ENCODE measurements at places on chromosomes 2 and 18. TPM values are rescaled to one million over a fixed set of nuclear protein-coding genes. Genes with fewer than 3 reads are reported as not detected.

- no peaks in the 10 kb centered on the region for H3K27me3 ChIP-seq
- H3K27ac ChIP-seq: no peak overlapping the region
- H3K4me3 ChIP-seq: no peak overlapping the region
These were observed 165.3 kb downstream of the ARL4C start for GRCh38 chr2:234331566-234331965.

DNA sequence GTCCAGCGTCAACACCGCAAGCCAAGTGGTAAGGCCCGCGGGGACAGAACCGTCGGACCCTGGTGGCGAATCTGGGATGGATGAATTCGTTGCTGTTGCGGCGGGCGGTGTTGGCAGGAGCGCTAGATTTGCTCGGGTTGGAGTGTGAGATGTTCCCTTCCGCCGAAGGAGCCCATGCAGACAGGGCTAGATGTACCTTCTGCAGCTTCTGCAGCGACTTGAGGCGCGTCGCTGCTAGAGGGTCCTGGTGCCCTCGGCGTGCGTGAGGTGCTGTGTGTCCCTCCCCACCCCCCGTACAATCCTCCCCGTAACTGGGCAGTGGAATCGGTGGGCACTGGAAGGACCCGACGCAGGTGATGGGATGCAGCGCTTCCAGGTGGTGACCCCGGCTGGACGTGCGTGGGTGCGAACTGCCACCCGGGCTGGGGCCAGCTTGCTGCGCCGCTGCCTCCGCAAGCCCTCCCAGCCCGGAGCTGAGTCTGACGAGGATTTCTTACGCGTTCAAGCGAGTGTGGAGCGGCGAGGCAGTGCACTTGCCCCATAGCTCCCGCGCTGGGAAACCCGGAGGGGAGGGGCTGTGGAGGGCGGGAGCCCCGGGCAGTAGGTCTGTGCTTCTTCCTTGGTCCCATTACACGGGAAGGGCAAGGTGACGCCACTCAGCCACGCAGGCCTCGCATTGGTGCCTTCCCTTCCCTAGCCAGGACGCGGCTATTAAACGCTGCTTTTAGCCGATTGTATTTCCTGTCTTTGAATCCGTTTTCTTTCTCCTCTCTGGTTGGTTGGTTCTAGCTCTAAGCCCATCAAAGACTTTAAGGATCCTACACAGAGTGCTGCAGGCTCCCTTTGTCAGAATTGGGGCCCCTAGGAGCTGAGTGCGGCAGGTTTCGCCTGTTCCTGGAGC, 34.2 kb downstream of the CHRNA1 start:
- H3K27ac ChIP-seq: peak overlapping the region; percentile 68
- no peaks in the 10 kb centered on the region for H3K36me3 ChIP-seq
- peak; percentile 77 for DNase-seq
- peak overlapping the region; percentile 81 for H3K4me3 ChIP-seq
- peaks cover 27% of the 10 kb centered on the region for H3K4me1 ChIP-seq

GRCh38 chr2:209141142-209141541, 282.7 kb upstream of the MAP2 start:
- no peak for DNase-seq
- H3K36me3 ChIP-seq: no peaks in the 10 kb centered on the region
- H3K27ac ChIP-seq: no peak overlapping the region
- no peak overlapping the region for H3K4me3 ChIP-seq
- H3K4me1 ChIP-seq: no peaks in the 10 kb centered on the region
- H3K27me3 ChIP-seq: no peaks in the 10 kb centered on the region

- no peaks in the 10 kb centered on the region for H3K36me3 ChIP-seq
- H3K27me3 ChIP-seq: no peaks in the 10 kb centered on the region
- no peak overlapping the region for H3K27ac ChIP-seq
- H3K4me1 ChIP-seq: no peaks in the 10 kb centered on the region
- no peak overlapping the region for H3K4me3 ChIP-seq
These were observed 1.6 kb upstream of the SFTPB start for GRCh38 chr2:85669549-85669948.

DNA sequence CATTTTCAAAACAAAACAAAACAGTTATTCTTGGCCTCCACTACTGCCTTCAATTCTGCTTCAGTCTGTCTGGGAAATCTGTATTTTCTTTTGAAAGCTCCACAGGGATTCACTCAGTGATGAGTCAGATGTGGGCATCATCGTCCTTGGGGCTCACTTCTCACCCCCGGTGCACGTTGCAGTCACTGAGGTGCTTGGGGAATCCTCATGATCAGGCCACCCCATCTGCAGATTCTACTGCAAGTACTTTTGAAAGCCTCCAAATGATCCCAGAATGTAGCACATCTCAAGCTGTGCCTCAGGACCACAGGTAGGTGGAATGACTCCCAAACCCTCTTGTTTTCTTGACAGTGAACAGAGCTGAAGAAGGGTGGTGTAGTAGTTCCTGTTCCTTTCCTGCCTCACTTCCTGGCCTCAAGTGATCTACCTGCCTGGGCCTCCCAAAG, 34.3 kb downstream of the LPIN2 start:
- no peak for DNase-seq
- peak overlapping the region; percentile 88 for H3K27ac ChIP-seq
- H3K4me3 ChIP-seq: peak overlapping the region; percentile 52
- H3K36me3 ChIP-seq: peaks cover 44% of the 10 kb centered on the region

- peaks cover 33% of the 10 kb centered on the region for H3K27me3 ChIP-seq
- H3K4me3 ChIP-seq: peak overlapping the region; percentile 74
- DNase-seq: peak; percentile 18
- H3K27ac ChIP-seq: no peak overlapping the region
These were observed 75.6 kb upstream of the UXS1 start for GRCh38 chr2:106269591-106270291.

DNA sequence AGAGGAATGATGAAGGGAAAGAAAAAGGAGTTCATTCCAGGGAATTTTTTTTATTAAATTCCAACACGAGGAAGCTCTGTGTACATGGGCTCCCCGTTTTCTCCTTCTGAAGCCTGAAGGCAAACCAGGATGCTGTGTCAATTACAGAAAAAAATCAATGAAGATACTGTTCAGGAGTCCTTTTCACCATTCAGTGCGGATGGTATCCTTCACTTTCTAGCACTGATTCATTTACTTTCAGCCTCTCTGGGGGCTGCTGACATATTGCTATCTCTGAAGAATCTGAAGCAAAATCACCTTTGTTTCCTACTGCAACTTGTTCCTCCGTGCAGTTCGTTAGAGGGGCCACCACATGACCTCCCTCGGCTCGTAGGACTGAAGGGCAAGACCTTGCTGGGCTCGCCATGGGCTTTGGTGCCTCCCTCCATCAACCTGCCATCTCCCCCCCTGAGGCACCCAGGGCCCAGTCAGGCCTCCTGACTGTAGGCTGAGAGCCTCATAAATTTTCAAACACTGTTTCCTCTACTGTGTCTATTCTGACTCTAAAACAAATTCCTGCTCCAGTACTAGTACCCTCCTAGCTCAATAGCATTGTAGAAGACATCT, 25.5 kb upstream of the ST8SIA3 start:
- no peak overlapping the region for H3K27ac ChIP-seq
- H3K27me3 ChIP-seq: no peaks in the 10 kb centered on the region
- H3K36me3 ChIP-seq: no peaks in the 10 kb centered on the region
- no peak for DNase-seq

GRCh38 chr18:8602040-8602439, 7.2 kb upstream of the RAB12 start:
- no peaks in the 10 kb centered on the region for H3K36me3 ChIP-seq
- no peak overlapping the region for H3K4me3 ChIP-seq

- H3K4me1 ChIP-seq: peaks cover 17% of the 10 kb centered on the region
- peaks cover 3% of the 10 kb centered on the region for H3K27me3 ChIP-seq
- H3K36me3 ChIP-seq: no peaks in the 10 kb centered on the region
- DNase-seq: no peak
- H3K27ac ChIP-seq: no peak overlapping the region
These were observed 1.2 kb downstream of the ANKRD53 start for GRCh38 chr2:70979626-70980025.

DNA sequence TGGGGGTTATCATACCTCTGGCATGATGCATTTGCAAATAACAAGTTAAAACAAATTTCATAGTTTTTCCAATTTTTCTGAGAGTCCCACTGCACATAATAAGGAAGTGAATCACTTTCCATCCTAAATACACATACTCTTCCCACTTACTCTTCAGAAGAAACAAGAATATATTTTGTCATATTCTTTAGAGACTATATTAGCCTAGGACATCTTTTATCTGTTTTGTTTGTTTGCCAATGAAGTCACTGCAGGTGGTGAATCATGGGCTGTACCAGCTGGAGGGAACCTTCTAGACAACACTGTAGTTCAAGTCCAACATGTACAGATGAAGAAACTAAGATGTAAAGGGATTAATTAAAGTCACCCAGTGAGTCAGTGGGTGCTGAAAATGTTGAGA, 116.8 kb downstream of the XIRP2 start:
- no peaks in the 10 kb centered on the region for H3K4me1 ChIP-seq
- H3K36me3 ChIP-seq: no peaks in the 10 kb centered on the region
- H3K27ac ChIP-seq: no peak overlapping the region
- no peaks in the 10 kb centered on the region for H3K27me3 ChIP-seq

DNA sequence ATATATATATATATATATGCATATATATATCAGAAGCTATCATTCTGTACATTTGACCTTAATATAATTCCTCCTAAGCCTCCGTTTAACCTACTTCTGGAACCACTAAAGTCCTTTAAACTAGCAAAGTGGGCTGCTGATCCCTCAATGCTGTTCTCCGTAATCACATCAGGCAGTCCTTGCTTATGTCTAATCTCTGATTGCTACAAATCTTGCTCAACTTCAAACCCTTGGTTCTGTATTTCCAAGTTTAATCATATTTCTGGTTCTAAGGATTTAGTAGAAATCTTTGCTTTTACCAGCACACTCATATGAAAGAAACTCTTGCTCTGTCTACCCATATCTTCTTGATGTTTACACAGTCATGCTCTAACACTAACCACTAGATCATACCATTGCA, 91.5 kb upstream of the GALNT13 start:
- H3K36me3 ChIP-seq: no peaks in the 10 kb centered on the region
- DNase-seq: no peak
- no peak overlapping the region for H3K4me3 ChIP-seq
- no peaks in the 10 kb centered on the region for H3K4me1 ChIP-seq
- no peak overlapping the region for H3K27ac ChIP-seq

DNA sequence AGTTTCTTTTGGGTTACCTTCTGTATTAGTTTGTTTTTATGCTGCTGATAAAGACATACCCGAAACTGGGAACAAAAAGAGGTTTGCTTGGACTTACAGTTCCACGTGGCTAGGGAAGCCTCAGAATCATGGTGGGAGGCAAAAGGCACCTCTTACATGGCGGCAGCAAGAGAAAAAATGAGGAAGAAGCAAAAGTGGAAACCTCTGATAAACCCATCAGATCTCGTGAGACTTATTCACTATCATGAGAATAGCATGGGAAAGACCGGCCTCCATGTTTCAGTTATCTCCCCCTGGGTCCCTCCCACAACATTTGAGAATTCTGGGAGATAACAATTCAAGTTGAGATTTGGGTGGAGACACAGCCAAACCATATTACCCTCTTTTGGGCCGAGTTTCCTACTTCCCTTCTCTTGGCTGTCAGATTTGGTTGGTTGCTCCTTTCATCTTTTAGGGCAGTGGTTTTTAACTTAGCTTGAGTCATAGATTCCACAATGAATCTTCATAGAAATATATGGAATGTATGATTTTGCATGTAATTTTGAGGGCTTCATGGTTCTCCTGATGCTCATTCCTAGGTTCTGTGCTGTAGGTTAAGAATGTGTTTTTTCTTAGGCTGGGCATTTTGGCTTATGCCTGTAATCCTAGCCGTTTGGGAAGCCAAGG, 44.2 kb downstream of the CEP192 start:
- peaks cover 12% of the 10 kb centered on the region for H3K4me1 ChIP-seq
- DNase-seq: no peak
- no peak overlapping the region for H3K4me3 ChIP-seq
- no peak overlapping the region for H3K27ac ChIP-seq
- peaks cover 54% of the 10 kb centered on the region for H3K36me3 ChIP-seq

DNA sequence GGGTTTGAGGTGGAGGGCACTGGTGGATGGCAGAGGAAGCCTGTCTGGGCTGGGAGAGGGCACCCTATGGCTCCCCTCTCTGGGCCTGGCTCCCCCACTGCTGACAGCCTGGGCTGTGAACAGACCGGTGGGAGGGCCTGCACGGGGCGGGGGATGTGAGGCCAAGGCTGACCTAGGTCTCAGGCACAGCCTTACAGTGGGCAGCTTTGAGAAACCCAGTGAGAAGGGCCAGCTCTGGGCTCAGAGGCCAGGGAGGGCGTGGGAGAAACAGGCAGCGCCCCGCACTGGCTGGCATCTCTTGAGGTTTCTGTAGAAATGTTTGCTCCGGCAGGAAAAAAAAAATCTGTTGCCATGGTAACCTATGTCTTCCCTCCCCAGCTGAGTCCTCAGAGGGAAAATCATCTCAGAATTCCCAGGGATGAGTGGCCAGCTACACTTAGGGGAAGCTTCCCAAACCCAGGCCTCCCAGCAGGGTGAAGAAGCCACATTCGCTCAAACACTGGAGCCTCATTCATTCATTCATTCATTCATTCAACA, 71.7 kb upstream of the TAF1B start:
- H3K27ac ChIP-seq: no peak overlapping the region
- no peaks in the 10 kb centered on the region for H3K36me3 ChIP-seq
- peaks cover 7% of the 10 kb centered on the region for H3K4me1 ChIP-seq
- H3K4me3 ChIP-seq: no peak overlapping the region

- no peak overlapping the region for H3K4me3 ChIP-seq
- H3K36me3 ChIP-seq: peaks cover 9% of the 10 kb centered on the region
- no peaks in the 10 kb centered on the region for H3K27me3 ChIP-seq
- no peak for DNase-seq
- peaks cover 30% of the 10 kb centered on the region for H3K4me1 ChIP-seq
These were observed 56.4 kb downstream of the MAP4K3 start for GRCh38 chr2:39380525-39381150.

GRCh38 chr18:33712719-33713118, 134.7 kb downstream of the ASXL3 start:
- DNase-seq: no peak
- no peaks in the 10 kb centered on the region for H3K36me3 ChIP-seq
- H3K4me1 ChIP-seq: no peaks in the 10 kb centered on the region

- H3K4me1 ChIP-seq: no peaks in the 10 kb centered on the region
- H3K36me3 ChIP-seq: no peaks in the 10 kb centered on the region
- H3K27me3 ChIP-seq: no peaks in the 10 kb centered on the region
- no peak for DNase-seq
- no peak overlapping the region for H3K4me3 ChIP-seq
These were observed 1228.3 kb upstream of the CHAC2 start for GRCh38 chr2:52539026-52539970.

- no peak overlapping the region for H3K27ac ChIP-seq
- no peaks in the 10 kb centered on the region for H3K27me3 ChIP-seq
- H3K4me3 ChIP-seq: no peak overlapping the region
- DNase-seq: no peak
- H3K36me3 ChIP-seq: no peaks in the 10 kb centered on the region
These were observed 165.6 kb downstream of the MREG start for GRCh38 chr2:215847718-215848117.

DNA sequence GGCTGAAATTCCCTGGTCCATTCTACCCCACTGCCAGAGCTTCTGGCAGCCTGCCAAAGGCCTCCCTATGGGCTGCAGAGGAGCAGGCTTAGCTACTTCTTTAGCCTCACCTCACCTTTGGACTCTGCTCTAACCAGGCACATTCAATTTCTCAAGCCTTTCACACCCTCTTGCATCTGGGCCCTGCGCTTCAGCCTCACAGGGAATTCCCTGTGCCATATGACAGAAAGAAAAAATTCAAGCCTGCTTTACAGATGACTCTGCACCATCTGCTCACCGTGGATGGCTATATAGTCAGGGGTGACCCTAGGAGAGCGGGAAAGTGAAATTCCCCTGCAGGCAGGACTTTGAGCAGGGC, 62.5 kb downstream of the REEP1 start:
- no peak for DNase-seq
- no peaks in the 10 kb centered on the region for H3K27me3 ChIP-seq
- H3K4me1 ChIP-seq: peaks cover 16% of the 10 kb centered on the region
- no peak overlapping the region for H3K4me3 ChIP-seq
- peaks cover 13% of the 10 kb centered on the region for H3K36me3 ChIP-seq

SERPINB2 gene
- total RNA-seq: not detected

OTX1 gene
- not detected for total RNA-seq

ANKAR gene
- 2.4 TPM for total RNA-seq

PROM2 gene
- total RNA-seq: 0.30 TPM

CYS1 gene
- total RNA-seq: not detected

RUFY4 gene
- 2.0 TPM for total RNA-seq

Data from activated naive CD8-positive, alpha-beta T cell treated with anti-CD3 and anti-CD28 coated beads for 36 hours (primary cell).